Activated CD4-positive, alpha-beta T cell treated with anti-CD3 and anti-CD28 coated beads for 48 hours (primary cell): ENCODE measurements at places on chromosomes 1 and 21.
A peak's percentile ranks its signal among the peaks of the same experiment; 100 is the strongest.

GRCh38 chr1:154481053-154481452 lies 21.0 kb upstream of the TDRD10 start:
- DNase-seq = no peak

DNA sequence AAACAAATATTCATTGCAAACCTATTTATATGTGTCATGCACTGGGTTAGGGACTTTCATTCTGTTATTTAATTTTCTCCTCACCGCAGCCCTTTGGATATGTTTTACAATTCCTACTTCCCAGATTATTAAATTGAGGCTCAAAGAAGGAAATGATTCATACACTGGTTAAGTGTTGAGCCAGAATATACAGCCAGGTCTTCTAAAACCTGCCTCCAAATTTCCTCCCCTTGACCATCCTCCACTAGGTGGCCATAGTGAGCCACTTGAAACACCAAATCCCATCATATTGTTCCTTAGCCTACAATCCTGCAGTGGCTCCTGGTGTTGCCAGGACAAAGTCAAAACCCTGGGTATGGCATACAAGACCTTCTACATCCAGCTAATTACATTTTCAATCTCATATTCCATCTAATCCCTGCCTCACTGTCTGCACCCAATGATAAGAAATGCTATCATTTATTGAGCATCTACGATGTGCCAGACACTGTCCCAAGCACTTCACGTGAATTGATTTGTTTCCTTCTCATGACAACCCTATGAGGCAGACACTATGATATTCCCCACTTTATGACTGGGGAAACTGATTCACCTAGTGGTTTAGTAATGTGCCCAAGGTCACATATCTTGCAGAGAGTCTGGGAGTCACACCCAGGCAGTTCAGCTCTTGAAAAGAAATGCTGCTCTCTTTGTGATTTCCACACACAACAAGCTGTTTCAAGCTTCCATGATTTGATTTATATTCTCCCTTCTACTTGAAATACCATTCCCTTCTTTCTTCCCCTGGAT lies 23.6 kb upstream of the KIRREL1 start:
- DNase-seq = no peak

GRCh38 chr1:193960499-193960898 lies 774.1 kb upstream of the B3GALT2 start:
- no peak for DNase-seq

DNA sequence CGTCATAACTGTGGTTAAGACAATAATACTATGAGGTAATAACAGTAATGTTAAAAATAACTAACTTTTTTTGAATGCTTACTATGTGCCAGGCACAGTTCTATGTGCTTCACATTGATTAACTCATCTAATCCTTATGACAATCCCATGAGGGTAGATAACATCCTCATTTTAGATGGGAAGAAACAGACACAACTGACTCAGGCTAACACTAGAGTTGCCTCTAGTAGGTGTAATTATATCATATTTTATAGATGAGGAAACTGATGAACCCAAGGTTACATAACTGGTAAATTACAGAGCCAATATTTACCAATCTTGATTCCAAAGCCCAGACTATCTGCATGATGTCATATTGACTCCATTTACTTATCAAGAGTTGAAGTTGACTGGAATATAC lies 23.5 kb downstream of the SERPINC1 start:
- no peak for DNase-seq

- no peak for DNase-seq
Measured at GRCh38 chr1:18924221-18924691, 21.9 kb upstream of the ALDH4A1 start.

- no peak for DNase-seq
Measured at GRCh38 chr1:183214021-183214970, 28.2 kb downstream of the LAMC2 start.

GRCh38 chr1:226366290-226366689 lies 41.6 kb downstream of the PARP1 start:
- DNase-seq = no peak

- DNase-seq = no peak
Measured at GRCh38 chr1:32806290-32806689, 10.9 kb downstream of the YARS1 start.

DNA sequence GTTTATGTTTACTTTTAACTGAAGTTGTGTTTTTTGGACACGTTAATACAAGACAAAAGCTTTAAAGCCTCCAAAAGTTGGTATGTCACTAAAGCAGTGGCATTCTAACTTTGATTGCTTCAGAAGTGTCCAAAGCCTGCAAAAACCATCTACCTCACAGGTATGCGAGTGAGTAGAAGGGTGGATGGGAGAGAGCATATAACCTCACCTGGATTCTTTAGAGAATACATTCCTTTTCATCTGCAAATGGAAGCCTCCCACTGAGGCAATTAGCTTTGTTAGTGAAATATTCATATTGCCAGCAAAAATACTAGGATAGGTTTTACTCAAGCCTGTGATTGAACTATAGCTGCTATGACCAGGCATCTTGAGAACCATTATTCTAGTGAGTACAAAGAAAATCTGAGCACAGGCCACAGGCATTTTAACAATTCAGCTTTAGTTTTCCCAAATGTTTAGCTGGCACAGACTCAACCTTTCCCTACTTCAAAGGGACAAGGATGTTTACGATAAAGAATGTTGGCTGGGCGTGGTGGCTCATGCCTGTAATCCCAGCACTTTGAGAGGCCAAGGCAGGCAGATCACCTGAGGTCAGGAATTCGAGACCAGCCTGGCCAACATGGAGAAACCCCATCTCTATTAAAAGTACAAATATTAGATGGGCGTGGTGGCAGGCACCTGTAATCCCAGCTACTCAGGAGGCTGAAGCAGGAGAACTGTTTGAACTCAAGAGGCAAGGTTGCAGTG lies 39.7 kb downstream of the MAP3K21 start:
- no peak for DNase-seq

- DNase-seq = no peak
Measured at GRCh38 chr21:35361988-35362387, 312.9 kb upstream of the RUNX1 start.

DNA sequence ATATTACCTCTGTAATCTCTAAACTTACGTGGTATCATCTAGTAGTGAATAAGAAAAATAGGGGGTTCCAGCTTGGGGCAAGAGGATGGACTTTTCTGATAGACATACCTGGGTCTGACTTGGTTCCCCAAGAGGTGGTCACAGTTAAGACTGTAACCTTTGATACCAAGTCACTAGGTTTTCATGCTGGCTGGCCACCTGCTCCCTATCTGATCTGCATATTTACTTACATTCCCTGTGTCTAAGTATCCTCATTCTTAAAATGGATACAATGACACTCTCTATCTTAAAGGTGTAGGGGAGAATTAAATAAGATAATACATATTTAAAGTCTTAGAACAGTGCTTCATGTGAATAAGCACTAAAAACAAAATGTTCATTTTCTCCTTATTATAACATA lies 312.1 kb downstream of the DSCAM start:
- no peak for DNase-seq

- no peak for DNase-seq
Measured at GRCh38 chr1:39478126-39478915, 13.1 kb upstream of the BMP8A start.

DNA sequence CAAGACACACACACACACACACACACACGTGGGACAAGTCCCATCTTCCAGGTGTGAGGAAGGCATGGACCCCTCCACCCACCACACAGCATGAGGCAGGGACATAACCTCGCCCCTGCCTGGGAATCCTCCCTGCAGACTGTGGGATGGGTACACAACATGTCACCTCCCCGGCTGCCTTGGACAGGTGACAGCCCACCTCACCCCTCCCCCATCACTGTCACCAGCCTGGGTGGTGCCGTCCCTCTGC lies 40.7 kb downstream of the AHDC1 start:
- DNase-seq = no peak

DNA sequence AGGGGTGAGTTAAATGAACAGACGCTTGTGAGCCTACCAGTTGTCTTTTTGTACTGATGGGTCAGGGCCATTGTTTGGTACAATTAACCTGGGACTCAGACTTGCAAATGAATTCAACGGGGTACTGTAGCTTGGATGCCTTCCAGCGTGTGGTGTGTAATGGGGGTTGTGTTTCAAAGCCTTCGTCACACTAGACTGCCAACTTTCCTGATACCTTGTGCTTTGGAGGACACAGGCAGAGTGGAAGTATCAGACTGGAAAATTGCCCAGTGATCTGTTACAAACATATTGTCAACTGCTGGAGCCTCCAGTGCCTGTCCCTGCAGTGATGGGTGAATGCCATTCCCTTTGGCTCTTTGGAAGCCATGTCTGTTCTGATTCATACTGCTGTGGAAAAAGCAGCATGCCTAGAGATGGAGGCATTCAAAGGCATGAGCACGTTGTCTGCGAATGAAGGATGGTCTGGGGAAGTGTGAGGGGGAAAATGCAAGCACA lies 384.5 kb downstream of the LMX1A start:
- DNase-seq = no peak

DNA sequence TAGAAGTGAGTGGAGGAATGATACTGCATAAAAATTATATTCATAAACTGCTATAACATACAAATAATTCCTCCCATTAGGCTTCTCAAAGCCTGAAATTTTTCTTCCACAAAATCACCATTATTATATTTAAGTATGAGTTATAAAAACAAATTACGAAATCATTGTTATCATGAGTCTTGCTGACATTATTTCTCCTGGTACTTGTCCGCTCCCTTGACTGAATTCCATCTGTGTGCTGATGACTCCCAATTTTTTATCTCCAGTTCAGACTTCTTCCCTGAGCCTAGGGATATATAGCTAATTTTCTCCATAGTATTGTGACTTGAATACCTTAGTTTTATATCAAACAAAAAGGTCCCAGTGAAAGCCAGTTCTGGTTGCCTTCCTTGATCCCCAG lies 268.2 kb downstream of the HMCN1 start:
- DNase-seq = no peak

DNA sequence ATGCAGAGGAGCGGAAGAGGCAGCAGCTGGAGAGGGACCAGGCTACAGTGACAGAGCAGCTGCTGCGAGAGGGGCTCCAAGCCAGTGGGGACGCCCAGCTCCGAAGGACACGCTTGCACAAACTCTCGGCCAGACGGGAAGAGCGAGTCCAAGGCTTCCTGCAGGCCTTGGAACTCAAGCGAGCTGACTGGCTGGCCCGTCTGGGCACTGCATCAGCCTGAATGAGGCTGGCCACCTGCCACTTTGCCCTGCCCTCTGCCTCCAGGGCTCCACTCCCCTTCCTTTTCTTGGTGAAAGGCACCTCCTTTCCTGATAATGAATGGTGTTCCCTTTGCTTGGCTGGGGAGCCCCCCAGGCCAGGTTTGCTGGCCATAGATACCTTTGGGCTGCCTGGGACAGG lies 3.3 kb upstream of the HMGN2 start:
- no peak for DNase-seq

GRCh38 chr1:85585799-85586198 lies 5.2 kb downstream of the CCN1 start:
- no peak for DNase-seq

- no peak for DNase-seq
Measured at GRCh38 chr21:33007747-33008146, 18.0 kb upstream of the OLIG2 start.

DNA sequence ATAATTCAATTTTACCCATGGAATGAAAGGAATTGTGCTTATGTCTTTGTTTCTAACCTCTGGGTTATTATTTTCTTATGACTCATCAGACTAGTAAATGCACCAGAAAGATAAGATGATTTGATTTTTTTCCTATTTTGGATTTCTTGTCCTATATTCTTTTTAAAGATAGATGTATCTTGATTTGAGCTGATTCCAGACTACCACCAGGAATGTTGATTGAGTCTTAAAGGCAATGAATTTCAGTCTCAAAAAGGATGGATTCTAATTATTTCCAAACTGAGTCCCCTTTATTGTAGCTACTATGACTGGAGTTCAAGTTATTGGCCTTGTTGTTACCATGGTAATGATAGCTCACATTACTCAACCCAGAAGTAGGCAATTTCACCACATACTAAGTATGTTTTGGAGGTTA lies 95.8 kb upstream of the RGS4 start:
- no peak for DNase-seq

DNA sequence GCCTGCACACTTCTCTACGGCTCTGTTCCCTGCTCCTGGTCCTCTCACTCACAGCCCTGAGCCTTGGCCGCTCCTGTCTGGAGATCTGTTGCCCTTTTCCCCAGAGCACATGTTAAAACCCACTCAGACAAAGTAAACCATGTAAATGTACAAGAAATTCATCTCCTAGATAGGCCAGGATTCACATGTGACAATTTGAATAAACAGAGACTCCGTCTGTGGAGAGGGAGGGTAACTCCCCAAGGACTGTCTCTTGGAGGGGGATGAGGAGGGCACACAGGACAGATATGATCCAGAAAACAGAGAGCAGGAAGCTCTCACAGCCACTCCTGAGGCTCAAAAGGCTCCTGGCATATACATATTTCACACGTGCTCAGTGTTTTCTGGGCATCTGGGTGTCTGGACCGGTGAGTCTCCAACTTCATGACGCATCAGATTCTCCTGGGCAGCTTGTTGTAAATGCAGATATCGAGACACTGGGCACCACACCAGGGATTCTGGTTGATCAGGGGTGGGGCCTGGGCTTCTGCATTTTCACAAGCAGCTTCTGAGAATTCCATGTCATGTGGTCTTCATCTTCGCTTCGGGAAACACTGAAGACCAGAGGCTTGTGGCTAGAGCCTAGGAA lies 6.4 kb upstream of the KAZN start:
- no peak for DNase-seq

- no peak for DNase-seq
Measured at GRCh38 chr21:46295177-46295770, 9.1 kb downstream of the YBEY start.

DNA sequence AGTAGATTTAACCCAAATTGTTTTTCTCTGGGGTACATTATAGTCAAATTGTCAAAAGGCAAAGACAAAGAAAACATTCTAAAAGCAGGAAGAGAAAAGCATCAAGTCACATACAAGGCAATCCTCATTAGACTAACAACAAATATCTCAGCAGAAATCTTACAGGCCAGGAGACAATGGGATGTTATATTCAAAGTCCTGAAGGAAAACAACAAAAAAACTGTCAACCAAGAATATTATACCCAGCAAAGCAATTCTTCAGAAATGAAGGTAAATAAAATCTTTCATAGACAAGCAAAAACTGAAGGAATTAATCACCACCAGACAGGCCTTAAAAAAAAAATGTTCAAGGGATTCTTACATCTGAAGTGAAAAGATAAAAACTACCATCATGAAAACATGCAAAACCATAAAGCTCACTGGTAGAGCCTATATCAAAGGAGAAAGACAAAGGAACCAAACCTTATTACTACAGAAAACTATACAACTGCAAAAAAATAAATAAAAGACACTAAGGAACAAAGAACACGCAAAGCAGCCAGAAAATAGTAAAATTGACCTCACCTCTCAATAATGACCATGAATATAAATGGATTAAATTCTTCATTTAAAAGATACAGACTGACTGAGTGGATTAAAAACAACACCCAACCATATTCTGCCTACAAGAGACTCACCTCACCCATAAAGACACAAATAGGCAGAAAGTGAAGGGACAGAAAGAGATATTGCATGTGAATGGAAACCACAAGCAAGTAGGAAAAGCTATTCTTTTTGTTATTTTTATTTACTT lies 113.8 kb upstream of the ZC3H11B start:
- no peak for DNase-seq

- DNase-seq = no peak
Measured at GRCh38 chr1:201226859-201227488, 36.4 kb downstream of the IGFN1 start.

GRCh38 chr1:117886101-117886795 lies 43.2 kb downstream of the GDAP2 start:
- DNase-seq = no peak

- peak; percentile 50 for DNase-seq
Measured at GRCh38 chr1:186374303-186375151, 526 bp downstream of the TPR start.

- DNase-seq = no peak
Measured at GRCh38 chr21:36799869-36800268, 101.0 kb downstream of the SIM2 start.

- no peak for DNase-seq
Measured at GRCh38 chr1:95948023-95948422, 714.0 kb downstream of the RWDD3 start.
